Stimulated activated CD4-positive, alpha-beta T cell treated with anti-CD3 and anti-CD28 coated beads, Interleukin-2, amount 100 ng/mL, for 48 hours (primary cell): ENCODE measurements at places on chromosomes 1 and 21.

- no peak for DNase-seq
These were observed 66.0 kb upstream of the CR1L start for GRCh38 chr1:207578796-207579435.

DNA sequence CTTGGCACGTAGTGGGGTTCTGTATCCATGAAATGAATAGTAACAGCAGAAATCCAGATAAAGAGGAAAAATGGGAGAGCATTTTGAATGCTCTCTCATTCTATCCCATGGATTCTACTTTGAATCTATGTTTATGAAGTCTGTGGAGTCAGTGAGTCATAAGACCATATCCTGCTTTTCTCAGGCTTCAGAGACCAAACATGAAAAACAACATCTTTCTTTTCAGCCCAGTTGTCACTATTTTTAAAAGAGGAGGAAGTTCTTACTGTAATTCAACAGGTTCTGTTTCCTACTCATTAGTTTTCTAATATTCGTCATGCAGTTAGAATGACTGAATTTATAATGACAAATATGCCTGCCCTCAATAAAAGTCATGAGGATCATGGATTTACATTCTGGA is 39.4 kb upstream of the CD55 start:
- no peak for DNase-seq

GRCh38 chr1:180935326-180936109 is 22.8 kb downstream of the KIAA1614 start:
- DNase-seq: no peak

DNA sequence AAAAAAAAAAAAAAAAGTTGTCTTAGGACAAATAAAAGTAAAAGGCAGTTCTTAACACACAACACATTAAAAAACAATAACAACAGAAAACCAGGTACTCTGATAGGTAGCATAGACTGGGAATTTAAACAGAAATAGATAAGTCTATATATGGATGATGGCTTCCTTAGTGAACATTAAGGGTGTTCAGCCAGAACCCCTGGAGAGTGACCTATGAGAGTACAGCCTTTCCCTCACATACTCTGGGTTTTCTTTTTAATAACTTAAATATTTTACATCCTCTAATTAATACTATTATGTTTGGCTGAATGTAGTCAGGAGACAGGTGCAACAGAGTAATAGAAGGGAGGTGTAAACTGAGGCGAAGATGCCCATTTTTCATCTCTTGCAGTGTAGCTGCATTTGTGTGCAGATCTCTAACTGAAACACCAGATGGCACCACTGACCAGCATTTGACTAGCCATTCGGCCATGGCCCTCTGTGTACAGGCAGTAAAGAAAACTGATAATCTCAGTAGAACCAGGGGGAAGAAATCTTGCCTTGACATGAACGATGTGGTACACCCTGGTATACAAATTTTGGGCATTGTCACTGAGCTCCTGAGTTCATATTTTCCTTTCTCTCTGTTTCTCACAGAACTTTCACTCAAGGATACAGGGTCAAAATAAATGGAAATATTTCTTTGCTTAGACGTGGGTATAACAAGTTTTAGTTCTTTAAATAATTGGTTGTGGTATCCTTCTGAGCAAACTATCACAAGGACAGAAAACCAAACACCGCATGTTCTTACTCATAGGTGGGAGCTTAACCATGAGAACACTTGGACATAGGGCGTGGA is 7.6 kb downstream of the TTF2 start:
- DNase-seq: peak; percentile 42

GRCh38 chr1:2384941-2385481 is 6.3 kb downstream of the MORN1 start:
- DNase-seq: no peak

- no peak for DNase-seq
These were observed 32.0 kb downstream of the TRIM67 start for GRCh38 chr1:231193710-231194340.

- DNase-seq: no peak
These were observed 233.4 kb downstream of the TM2D1 start for GRCh38 chr1:61491497-61491896.

DNA sequence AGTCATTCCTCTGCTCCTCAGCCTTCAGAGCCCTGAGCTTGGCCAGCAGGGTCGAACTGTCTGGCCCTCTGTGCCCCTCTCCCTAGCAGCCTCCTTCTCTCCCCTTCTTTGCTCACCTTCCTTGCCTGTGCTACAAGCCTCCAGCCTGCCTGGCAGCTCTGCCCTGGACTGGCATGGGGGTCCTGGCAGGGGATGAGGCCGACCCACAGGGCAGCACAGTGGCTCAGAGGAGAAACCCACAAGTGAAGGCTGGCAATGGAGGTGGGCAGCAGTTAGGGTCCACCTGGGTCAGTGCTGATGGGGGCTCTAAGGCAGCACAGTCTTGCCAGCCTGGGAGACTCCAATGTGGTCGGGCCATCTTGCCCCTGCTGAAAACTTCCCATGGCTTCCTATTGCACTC is 274.2 kb downstream of the GRIK3 start:
- DNase-seq: no peak

DNA sequence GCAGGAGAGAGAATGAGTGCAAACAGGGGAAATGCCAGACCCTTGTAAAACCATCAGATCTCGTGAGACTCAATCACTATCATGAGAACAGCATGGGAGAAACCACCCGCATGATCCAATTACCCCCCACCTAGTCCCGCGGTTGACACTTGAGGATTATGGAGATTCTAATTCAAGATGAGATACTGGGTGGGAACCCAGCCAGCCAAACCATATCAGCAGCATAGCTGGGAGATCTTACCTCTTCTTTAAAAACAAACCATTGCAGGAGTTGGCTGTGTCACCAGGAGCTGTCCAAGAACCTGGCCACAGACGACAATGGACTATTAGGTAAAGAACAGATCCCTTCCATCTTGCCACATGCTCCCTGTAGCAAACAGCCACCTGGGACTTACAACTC is 422.7 kb downstream of the MATN1 start:
- no peak for DNase-seq

DNA sequence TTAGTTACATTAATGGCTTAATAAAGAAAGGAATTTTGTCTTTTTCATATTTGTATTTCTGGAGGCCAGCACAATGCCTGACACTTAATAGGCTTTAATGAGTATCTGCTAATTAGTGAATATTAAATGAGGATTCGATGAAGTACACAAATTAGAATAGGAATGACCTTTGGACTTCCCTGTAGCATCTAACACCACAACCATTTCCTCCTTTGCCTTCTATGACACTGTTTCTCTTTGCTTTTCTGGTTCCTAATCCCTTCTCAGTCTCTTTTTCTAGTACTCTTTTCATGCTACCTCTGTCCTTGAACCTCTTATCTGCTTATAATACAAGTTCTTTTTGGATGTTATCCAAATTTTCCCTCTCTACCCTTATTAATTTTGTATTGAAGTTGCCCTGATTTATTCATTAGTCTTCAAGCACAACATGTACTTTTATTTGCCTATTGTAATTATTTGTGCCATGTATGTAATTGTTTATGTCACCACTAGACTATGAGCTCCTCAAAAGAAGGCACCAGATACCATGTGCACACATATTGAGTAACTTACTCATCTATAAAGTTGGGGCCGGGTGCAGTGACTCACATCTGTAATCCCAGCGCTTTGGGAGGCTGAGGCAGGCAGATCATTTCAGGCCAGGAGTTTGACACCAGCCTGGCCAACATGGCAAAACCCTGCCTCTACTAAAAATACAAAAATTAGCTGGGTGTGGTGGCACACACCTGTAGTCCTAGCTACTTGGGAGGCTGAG is 23.8 kb downstream of the RPS27 start:
- no peak for DNase-seq

DNA sequence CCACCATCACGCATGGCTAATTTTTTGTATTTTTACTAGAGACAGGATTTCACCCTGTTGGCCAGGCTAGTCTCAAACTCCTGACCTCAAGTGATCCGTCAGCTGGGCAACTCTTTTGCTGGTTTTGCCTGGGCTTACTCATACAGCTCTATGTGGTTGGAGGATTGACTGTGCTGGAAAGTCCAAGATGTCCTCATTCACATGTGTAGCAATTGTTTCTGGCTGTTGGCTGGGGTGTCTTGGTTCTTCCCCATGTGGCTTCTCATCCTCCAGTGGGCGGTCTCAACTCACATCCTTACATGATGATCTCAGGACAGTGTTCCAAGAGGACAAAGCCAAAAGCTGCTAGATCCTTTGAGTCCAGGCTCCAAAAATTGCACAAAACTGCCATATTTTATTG is 53.3 kb downstream of the TEX35 start:
- no peak for DNase-seq

DNA sequence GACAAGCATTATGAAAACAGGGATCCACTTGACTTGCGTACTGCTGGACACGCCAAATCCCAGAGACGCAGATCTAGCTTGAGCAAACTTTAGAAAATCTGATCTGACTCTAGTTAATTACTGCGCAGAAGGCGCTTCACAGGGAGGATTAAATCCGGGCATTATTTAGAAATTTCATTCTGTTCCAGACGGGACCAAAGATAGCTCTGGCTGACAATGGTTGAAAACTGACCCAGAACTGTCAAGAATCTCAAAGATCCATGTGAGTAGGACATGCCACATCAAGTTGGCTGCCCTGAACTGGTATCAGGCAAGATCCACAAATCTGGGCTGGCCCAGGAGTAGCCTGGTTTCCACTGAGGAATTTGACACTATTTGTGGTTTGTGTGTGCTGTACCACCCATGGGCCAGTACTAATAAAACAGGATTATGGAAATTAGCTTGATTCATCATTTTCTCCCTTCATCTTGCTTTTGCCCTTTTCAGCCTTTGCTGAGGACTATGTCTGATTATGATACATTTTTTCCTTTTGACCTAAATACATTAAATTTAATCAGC is 171.0 kb downstream of the VAV3 start:
- DNase-seq: no peak

DNA sequence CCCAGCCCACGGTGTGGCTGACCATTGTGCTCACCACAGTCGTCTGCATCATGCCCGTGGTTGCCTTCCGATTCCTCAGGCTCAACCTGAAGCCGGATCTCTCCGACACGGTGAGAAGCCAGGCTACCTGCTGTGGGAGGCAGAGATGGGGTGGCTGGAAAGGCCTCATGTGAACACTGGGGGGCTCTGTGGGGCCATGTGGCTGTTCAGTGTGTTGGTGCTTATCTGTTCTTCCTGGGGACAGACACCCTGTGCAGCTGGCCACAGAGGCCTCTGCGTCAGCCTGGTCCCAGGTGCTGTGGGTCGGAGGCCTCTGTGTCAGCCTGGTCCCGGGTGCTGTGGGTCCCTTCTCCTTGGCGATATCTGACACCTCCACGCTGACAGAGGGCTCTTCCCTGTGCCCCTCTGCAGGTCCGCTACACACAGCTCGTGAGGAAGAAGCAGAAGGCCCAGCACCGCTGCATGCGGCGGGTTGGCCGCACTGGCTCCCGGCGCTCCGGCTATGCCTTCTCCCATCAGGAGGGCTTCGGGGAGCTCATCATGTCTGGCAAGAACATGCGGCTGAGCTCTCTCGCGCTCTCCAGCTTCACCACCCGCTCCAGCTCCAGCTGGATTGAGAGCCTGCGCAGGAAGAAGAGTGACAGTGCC is 23.2 kb downstream of the ATP8B2 start:
- no peak for DNase-seq
